Stimulated activated CD4-positive, alpha-beta T cell treated with anti-CD3 and anti-CD28 coated beads, Interleukin-1b, Interleukin-23, amount 100 ng/mL, for 1 hour (primary cell): ENCODE measurements at places on chromosomes 4 and X.

- no peak for DNase-seq
Measured at GRCh38 chrX:80139564-80139963, 125.0 kb downstream of the TBX22 start.

DNA sequence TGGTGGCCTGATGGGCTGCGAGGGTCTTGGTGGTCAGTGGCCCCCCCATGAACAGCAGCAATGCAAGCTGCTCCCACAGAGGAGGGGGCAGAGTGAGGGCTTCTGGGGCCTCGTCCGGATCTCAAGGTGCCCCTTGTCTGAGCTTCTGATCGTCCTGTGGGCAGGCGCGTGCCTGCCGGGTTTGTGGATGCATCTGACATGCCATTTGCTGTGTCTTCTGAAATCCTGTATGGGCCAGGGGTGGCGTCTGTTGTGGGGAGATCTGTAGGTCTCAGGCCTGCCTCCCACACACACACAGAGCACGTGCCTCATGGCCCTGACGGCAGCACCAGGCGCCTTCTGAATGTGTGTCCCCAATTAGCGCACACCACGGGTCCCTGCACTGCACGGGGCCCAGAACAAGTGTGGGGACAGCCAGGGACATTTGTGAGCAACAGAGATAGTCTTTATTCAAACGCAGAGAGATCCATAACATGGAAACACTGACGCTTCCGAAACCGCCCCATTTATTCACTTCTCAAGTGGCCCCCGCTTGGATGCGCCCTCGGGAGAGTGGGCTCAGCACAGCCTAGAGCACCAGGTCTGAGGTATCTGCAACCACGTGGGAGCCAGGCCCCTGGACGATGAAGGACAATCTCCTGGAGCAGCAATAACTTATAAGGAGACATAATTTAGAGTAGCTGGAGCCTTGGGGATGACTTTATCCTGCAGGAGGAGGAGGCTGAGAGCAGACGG is 5.7 kb downstream of the SPON2 start:
- DNase-seq = no peak

DNA sequence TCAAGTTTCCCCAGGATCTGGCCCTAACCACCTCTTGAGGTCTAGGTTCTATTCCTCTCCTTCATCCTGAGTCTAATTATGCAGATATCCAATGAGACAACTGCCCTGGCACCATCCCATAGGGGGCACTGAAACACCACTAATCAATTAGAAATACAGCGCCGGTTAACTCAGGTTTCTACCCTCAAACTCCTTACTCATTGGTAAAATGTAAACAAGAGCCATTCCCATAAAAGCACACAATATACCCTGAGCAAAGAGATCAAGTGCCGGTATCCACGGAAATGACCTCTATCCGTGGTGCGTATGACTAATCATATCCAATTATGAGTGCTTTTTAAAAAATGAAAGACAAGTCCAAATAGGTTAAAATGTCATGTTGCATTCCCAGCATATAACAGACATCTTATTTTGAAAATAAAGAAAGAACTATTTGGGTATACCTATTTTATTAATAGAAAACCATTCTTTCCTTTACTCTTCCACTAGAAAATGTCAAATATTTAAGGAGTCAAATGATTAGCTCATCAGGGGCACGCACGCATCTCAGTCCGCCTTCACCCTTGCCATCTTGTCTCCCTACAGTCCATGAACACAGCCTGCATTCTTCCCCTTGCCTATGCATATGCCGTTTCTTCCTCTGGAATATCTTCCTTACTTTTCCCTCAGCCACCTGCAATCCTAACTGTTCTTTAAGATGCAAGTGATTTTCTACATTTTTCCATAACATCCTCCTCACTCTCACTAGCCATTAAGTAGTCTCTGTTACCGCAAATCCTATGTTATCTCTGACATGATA is 141.1 kb downstream of the MAML3 start:
- DNase-seq = peak; percentile 28

DNA sequence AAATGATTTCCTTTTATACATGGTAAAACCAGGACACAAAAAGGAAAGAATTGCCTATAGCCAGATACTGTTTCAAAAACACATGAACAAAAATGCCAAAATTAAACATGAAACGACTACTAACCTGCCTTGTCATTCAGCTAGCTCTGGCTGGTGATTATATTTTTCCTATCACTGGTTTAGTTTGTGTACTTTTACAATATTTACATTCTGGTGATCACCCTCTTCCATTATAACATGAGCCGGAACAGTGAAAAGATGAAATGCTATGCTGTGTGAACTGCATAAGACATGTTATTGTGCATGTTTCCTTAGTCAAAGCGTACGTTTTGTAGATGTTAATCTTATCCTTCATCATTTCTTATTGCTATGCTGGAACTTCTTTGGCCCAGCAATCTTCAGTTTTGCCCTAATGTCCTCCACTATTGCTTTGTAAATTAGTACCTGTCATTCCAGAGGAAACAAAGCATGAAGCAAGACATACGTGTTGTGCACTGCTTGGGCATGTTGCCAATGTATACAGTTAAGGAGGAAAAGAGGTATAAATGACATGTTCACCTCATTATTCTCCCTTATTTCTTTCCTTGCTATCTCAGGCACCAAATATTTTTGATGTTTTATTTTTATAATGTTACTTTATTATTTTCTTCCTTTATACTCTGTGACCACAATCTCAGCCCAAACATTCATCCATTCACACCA is 386.3 kb downstream of the ARHGAP24 start:
- no peak for DNase-seq

GRCh38 chr4:158112611-158113010 is 60.2 kb downstream of the GASK1B start:
- no peak for DNase-seq

DNA sequence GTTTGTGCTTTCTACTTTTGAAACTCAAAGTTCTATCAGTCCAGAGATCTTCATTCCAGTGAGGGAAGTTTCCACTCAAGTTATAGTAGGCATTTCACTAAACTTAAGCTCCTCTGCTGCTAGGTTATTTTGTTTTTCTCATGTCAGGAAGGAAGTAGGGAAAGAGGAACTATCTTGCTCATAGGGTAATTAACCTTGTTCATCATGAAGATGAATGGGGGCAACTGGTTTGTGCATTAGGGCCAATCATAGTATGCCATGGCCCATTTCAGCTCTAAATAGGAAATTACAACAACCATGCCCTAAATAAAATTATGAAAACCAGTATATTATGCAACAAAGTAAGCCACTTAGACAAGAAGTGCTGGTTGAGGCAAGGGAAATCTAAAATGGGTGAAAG is 804.7 kb upstream of the NDST4 start:
- DNase-seq = no peak

- DNase-seq = no peak
Measured at GRCh38 chrX:80285131-80285773, 135.0 kb upstream of the TENT5D start.

DNA sequence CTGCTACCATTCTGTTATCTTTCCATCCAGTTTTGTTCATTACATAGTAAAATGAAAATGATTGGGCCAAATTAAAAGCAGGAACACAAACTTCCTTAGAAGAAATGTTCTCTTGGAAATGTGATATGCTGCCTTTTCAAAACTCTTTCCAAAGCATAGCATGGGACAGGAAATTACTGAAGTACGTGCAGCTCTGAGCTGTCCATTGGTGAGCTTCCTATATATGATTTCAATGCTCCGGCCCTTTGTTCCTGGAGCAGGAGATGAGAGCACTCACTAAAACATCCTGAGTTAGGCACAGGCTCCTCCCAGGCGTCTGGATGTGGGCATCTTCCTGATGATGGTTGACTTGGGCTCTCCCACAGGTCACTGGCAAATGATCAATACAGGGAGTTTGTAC is 33.0 kb upstream of the ANXA3 start:
- no peak for DNase-seq

DNA sequence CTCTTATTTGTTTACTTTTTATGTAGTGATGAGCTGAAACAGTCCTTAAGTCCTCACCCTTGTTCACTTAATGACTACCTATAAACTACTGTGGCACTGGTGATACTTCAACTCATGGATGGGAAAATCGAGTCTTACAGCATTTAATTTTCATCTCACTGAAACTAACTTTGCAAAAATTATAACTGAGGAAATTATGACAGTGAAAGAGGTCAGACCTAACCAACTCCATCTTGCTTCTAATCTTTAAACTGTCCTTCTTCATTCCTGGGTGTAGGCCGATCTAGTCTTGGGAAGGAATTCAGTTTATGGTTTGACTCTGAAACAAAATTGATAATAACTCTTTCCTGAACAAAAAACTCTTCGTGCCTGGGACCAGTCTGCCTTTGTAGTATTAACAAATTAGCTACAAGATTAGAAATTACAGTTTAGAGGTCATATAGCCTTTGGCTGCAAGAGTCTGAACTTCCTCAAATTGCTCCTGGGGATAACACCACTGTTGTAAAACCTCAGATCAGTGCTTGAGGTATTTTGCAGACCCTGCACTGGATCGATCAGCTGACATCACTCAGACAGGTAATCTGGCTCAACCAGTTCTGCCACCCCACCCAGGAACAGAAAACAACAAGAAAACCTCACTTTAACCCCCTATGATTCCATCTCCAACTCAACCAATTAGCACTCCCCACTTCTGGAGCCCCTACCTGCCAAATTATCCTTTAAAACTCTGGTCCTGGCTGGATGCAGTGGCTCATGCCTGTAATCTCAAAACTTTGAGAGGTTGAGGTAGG is 995.7 kb upstream of the PRKX start:
- no peak for DNase-seq

DNA sequence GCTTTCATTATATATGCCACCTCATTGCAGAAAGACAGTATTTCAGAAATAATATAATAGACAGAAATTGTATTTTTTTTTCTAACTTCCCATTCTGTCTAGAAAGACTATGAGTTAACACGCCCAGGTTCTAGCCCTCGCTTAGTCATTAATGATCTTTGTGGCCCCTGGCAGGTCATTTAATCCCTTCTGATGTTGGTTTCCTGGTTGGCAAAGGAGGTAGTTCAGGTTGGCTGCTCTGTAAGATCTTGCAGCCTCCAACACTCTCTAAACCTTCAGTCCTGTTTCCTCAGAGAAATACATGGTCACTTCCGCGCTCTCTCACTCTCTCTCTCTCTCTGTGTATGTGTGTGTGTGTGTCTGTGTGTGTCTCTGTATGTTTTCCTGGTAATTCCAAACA is 156.3 kb upstream of the NOCT start:
- DNase-seq = no peak

DNA sequence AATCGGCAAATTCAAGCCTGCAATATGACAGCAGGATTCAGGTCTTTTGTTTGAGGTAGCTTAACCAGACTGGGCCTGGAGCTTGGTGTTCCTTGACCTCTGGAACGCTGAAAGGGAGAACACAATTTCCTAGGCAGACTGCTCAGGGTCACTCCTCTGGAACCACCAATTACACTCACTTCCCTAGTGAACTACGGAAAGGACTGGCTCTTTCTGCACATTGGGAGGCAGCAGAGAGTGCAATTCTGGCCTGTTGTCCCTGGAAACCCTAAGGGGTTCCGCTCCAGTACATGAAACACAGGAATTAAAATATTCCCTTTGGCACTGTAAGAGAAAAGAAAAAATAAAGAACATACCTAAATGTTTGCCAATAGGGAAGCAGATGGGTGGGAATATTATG is 58.6 kb downstream of the GPC3 start:
- DNase-seq = no peak

DNA sequence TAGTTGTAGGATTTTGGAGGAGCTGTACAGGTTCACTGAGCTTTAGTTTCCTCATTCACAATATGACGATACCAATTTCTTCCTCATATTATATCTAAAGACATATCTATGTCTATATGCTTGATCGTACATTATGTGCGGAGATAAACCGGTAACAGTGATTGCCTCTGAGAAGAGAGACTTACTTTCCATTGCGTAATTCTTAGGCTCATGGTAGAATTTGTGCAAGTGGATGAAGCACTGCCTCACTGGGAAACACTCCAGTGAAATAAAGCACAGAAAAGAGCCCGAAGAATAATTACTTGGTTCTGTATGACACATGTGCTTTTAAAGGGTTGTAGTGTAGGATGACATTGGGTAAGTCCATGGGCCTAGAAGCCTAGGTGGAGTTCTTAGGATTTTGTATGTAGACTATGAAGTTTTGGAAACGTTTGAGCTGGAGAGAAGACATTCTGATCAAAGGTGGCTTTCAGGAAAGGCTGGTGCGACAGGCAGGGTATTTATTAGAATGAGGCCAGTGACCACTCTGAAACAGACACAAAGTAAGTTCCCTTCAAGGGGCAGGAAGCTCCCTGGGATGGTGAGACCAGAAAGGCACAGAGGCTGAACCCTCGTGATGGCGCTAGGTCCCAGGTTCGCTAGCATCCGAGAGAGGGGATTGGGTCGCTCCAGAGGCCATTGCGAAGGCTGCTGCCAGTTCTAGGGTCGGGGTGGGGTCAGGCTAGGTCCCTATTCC is 649 bp upstream of the VBP1 start:
- no peak for DNase-seq

- no peak for DNase-seq
Measured at GRCh38 chrX:65932173-65933084, 107.5 kb downstream of the VSIG4 start.

- no peak for DNase-seq
Measured at GRCh38 chr4:187615972-187616371, 379.6 kb upstream of the ZFP42 start.

DNA sequence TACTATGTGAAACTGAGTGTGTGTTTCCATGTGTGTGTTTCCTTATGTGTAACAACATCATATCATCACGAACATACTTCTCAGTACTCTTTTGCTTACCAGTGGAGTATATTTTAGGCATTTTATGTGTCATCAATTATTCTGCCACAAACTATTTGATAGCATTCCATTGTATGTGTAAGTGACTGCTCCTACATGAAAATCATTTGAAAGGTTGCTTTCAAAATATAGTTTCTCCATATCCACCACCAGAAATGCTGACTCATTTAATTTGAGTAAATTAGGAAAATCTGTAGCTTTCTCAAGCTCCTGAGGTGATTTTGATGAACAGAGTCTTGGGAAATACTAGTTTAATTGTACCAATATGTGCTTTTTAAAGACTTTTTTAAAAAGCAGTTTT is 376.2 kb downstream of the PCDH18 start:
- no peak for DNase-seq

GRCh38 chr4:182350041-182350440 is 106.8 kb downstream of the TENM3 start:
- no peak for DNase-seq

GRCh38 chr4:100913685-100914084 is 395.9 kb upstream of the EMCN start:
- DNase-seq = no peak

DNA sequence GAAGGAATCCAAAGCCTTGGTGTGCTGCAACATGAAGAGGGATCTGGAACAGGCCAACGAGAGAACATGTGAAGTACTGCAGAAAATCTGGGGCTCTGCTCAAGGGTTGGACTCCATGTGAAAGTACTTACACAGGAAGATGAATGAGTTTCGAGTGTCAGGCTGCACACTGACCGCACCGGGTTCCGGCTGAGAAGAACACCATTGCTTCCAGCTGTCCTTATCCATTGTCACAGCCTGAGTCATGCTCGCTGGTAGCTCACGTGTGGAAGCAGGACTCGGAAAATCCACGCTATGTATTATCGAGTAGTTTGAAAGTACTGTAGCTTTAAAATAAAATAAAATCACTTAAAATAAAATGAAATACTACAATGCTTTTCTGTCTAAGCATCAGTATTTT is 50.4 kb upstream of the TBL1X start:
- DNase-seq = no peak

- no peak for DNase-seq
Measured at GRCh38 chrX:2395261-2395992, 105.3 kb downstream of the DHRSX start.
